Muscle of leg (tissue), 16 donors: ENCODE measurements at places on chromosomes 1 and 21. TPM values are rescaled to one million over a fixed set of nuclear protein-coding genes. Genes with fewer than 3 reads are reported as not detected.

DNA sequence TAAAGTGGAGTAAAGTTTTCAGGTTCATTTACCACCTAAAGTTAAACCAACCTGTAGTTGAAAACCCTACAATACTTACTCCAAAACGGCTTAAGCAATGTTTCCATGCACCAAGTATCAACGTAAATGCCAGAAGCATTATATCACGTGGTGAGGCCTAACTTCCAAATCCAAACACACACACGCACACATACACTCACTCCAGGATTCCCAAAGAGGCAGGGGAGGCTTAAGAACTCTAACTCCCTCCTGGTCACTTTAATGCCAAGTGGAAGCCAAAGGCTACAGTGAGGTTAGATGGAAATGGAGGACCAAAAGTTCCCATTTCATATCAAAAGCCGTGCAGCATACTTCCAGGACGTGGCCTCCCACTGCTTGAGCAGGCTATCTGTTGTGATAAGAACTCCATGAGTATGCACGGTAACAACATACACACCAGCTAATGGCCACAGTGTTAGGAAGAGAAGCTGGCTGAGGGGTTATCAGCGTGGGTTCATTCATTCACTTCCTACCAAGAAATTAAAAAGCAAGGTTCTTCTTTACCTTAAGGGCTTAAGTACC is 224.1 kb downstream of the SLC45A1 start:
- DNase-seq: peak; percentile 62

DNA sequence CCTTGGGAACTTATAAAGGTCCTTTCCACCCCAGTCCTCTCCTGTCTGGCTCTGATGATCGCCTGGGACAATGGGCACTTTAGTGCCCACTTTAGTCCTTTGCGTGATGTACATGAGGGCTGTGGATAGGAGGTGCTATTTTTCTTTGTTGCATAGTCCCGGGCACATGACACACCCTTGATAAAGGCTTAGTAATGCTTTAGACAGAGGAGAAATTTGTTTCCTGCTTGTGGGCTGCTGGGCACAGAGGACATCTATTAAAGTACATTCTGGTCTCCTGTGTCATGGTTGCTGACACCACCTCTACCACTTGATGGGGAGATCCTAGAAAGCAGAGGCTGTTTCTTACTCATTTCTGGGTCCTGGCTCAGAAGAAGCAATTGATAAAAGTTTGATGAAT is 5.4 kb upstream of the KNCN start:
- DNase-seq: no peak

GRCh38 chr1:109116286-109116685 is 2.4 kb downstream of the ELAPOR1 start:
- DNase-seq: no peak

DNA sequence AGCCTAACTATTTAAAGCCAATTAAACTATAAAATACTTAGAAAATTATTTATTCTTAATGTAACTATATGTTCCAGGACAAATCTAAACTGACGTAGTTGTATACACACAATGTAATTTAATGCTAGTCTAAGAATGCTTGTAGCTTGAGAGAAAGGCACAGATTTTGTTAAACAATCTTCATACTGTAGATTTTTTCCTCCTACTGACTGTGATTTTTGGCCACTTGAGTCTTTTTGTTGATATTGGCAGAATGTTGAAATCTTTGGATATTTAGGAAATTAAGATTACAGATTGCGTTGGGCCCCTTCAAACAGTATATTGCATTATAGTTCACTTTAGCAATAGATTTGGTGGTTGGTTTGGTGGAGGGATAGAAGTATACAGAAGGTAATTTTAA is 40.5 kb downstream of the ATF3 start:
- no peak for DNase-seq

GRCh38 chr21:34565238-34565637 is 49.7 kb downstream of the RCAN1 start:
- no peak for DNase-seq

GRCh38 chr1:42150651-42151050 is 2.6 kb upstream of the GUCA2B start:
- no peak for DNase-seq

DNA sequence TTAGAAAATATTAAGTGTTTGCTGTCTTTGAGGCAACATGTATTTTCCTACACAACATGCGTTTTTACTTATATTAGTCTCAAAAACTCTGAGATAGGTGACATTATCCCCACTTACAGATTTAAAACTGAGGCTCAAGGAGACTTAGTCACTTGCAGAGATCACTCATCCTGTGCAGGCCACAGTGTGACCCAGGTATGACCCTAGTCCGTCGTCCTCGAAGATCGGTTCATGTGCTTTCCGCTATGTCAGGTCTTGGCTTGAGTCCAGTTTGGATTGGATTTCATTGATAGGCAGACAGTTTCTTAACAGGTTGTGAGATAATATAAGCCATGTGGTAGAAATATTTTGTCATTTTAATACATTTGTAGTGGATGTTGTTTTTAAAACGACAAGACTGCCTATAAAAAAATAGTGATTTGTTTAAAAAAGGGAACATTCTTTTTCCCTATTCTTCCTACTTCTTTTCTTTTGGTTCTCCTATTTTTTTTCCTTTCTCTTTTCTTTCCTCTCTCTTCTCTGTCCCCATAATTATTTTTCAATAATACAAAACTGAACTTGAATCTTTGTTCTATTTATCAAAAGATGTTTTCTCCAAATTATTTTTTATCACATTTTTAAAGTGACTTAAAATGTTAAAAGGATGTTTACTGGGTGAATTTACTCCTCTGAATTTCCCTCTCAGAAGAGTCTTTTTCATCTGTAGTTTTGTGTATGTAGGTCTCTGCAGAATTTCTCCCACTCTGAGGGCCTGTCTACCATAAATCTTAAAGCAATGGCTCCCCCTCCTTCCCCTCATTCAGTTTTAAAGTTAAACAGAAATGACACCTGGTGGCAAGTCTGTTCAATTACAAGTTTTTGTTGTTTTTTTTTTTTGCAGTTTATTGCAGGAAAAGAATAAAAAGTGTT is 81.8 kb downstream of the PHTF1 start:
- DNase-seq: peak; percentile 78

DNA sequence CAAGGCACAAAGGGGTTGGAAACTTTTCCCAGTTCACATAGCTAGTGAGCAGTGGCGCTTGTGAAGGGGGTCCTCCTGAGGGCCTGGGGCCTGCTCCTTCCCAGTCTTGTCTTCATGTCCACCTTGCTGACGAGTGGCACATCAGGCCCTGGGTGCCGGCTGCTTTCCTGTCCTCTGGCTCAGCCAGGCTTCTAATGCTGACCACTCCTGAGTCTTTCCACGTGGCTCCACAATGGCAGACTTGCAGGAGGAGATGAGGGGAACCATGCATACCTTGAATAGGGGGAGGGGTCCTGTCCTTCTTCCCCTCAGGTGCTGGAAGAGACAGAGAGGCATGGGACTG is 38.7 kb downstream of the MAPKAPK2 start:
- no peak for DNase-seq

- DNase-seq: no peak
These were observed 59.4 kb downstream of the ARID4B start for GRCh38 chr1:235268379-235269125.

- DNase-seq: no peak
These were observed 41.7 kb downstream of the ILDR2 start for GRCh38 chr1:166933633-166934032.

DNA sequence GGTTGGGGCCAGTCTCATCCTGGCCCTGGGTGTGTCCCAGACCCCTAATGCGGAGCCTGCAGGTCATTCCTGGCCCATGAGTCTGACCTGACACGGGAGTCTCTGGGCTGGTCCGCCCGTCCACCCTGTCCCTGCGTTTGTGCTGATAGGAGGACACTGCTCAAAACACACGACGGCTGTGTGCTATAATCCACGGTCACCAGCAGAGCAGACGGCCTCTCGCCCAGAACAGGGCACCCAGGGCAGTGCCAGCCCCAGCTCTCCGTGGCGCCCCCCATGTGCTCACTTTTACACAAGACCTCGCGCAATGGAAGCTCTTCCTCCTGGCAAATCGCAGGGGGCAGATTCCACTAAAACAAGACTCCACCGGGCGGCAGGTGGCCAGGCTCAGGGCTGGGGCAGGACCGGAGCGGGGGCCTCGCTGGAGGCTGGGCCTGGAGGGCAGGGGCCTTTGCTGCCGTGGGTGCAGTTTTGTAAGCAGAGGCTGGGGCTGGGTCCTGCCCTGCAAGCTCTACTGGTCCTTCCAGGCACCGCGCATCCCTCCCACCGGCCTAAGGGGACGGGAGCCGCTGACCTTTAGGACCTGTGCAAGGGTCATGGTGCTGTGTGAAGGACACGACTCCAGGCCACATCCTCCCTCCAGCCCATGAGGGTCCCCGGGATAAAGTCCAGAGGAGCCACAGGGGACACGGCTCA is 10.6 kb upstream of the SLC19A1 start:
- no peak for DNase-seq

GRCh38 chr1:174258148-174258550 is 98.8 kb downstream of the RABGAP1L start:
- peak; percentile 43 for DNase-seq

- DNase-seq: no peak
These were observed 1.3 kb downstream of the PLD5 start for GRCh38 chr1:242522996-242523718.

DNA sequence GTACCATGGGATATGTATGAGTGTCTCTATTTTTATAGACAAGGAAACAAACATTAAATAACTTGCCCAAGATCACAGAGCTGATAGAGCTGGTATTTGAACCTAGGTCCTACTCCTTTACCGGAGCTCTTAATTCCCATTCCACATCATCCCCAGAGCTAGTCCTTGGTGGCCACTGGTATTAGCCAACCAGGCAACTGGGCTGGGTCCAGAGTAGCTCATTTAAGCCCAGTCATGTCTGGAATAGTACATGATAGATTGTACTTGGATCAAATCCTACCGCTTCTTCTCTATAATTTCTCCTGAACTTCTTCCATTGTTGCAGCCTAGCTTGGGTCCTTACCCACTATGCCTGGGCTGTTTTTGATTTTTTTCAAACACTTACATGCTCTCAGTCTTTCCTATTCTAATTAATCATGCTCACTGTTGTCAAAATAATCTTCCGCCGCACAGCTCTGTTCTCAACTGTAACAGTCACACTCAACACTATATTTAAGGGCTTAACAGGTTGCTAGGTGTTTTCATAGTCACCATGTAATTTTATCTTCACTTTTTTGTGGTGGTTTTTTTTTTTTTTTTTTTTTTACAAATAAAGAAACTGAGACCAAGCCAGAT is 80.2 kb downstream of the COLGALT2 start:
- DNase-seq: no peak

GRCh38 chr1:194795917-194796593 is 1609.6 kb upstream of the B3GALT2 start:
- DNase-seq: no peak

DNA sequence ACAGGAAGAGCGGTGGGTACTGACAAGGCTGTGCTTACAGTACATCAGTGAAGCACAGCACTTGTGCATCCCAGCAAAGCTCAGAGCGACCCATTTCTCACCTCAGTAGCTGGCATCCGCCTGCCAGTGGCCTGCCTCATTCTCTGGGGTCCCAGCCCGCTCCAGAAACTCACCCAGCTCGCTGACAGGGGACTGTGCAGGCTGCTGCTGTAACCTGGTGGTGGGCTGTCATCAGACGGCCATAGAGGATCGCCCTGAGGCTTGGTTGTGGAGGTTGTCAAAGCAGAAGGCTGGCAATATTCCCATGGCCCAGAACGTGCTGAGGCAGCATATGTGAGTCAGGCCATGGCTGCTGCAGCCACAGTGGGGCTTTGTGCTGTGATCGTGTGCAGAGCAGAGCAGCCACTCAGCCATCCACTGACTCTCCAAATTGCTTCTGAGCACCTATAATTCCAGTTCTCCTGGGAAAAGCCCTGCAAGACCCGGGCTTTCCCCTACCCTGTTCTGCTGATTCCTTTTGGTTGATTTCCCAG is 13.6 kb upstream of the GPR137B start:
- DNase-seq: no peak

LMNA gene
- polyA plus RNA-seq: 335 TPM

LCE3C gene
- not detected for polyA plus RNA-seq

NBPF6 gene
- not detected for polyA plus RNA-seq

AMPD1 gene
- 51.9 TPM for polyA plus RNA-seq

OR2T2 gene
- not detected for polyA plus RNA-seq

USP24 gene
- 31.0 TPM for polyA plus RNA-seq

GJA9 gene
- not detected for polyA plus RNA-seq
